Hypothalamus (tissue), 51 donors: ENCODE measurements at places on chromosomes 1 and 21.

DNA sequence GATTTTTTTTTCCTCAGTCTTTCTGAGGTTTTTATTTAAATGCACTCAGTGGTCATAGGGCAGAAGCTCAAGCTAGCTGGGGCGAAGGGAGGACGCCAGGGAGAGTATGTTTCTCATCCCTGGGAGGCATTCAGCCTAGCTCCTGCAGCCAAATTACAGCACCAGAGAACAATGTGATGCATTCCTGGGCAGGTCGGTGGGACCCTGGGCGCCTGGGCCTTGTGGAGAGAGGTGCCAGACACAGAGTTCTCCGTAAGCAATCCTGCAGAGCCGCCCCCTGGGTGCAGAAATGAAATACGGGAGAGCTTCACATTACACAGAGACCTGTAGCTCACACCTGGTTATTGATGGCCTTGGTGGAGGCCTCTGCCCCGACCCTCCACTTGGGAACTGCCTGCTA, 15.5 kb downstream of the WNT2B start:
- DNase-seq, result no peak

DNA sequence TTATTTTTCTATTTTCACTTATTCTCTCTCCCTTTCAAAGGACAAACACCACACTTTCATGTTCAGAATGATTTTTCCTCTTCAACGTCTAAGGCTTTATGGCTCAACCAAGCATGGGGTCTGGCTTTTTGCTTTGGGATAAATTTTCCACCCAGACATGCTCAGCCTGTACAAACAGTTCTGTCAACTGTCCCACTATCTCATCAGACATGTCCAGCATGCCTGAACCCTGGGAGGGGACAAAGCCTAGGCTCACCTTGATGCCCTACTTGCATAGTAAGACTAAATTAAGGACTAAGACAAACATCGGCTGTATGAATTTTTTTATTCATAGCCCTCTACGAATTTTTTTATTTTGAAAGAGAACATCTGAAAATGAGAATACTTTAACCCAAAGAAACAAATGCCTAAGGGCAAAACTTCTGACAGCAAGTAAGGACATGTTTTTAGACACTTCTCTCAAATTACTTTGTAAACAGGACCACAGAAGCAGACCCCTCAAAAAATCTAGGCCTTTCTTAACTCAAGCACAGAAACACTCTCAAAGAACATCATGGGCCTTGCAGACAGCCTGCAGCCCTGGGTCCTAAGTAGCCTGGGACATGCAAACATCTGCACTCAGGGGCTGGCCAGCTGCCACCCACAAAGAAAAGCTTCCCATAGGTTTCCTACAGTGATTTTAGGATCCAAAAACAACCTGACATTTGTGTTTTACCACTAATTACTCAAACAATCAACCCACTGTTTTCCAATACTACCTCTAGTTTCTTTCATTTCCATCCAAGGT, 72.3 kb upstream of the PALMD start:
- no peak for DNase-seq

DNA sequence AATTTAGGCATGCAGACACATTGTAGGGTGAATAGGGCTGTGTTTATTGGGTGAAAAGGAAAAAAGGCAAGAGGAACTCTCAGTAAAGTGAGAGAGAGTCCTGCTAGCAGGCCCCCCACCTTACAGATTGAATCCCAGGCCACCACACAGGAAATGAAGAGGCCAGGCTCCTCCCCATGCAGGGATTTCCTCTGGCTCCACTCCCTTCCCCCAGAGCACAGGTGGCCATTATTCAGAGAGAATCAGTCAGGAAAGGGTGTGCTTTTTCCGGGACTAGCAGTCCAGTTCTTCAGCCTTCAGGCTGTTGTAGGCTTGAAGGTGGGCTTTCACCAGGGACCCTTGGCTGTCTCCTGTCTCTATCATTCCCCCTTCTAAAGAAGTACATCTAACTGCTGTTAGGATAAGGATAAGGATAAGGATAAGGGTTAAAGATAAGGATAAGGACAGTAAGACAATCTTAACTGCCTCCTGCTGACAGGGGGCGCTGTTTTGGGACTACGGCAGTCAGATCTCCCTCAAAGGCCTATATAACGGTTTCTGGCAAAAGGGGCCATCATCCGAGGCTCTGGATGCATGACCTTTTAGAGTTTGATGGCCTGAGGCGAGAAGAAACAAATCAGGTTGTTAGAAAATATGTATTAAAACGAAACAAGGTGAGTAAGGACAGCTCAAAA, 26.3 kb downstream of the ZNF648 start:
- no peak for DNase-seq

GRCh38 chr1:23371987-23372880, 2.6 kb upstream of the ZNF436 start:
- no peak for DNase-seq

DNA sequence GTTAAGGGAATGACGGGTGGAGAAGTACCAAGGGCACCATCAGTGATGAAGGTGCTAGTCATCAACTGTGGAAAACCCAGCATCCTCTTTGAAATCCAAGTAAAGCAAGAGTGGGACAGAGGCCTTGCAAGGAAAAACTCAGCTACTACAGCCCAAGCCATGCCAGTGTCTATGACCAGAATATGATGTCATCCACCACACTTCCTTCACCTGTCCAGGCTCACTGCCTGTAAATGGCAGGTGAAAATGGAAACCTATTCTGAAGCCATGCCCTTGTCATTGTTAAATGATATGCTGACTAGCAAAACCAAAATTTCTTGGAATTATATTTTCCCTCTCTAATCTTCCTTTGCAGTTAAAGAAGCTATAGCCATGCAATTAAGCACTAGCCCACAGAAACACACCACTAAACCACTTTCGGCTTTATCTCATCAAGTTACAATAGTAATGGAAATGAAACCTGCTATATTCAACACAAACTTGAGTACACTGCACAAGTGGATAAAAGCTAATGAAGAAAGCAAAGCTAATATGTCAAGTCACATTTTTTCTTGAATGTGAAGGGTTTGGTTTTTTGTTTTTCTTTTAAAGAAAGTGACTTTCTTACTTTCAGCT, 96.3 kb upstream of the RALGPS2 start:
- no peak for DNase-seq

DNA sequence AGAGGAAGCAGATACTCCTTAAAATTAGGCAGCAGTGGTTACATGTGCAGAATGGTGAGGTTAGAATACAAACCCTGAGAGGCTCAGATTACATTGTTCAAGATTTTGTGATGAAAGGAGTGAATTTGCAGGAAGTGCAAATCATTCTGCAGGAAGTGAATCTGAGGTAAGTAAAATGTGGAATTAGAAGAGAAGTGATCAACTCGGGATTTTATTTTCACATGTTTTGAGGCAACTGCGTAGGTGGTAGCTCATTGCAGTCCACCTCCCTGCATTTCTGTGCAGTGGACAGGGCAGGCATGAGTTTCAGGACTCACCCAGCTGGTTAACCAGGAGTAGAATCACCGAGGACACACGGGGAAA, 2.1 kb upstream of the PLA2G2C start:
- DNase-seq, result no peak

- no peak for DNase-seq
Measured at GRCh38 chr1:182779530-182779929, 10.0 kb upstream of the NPL start.

DNA sequence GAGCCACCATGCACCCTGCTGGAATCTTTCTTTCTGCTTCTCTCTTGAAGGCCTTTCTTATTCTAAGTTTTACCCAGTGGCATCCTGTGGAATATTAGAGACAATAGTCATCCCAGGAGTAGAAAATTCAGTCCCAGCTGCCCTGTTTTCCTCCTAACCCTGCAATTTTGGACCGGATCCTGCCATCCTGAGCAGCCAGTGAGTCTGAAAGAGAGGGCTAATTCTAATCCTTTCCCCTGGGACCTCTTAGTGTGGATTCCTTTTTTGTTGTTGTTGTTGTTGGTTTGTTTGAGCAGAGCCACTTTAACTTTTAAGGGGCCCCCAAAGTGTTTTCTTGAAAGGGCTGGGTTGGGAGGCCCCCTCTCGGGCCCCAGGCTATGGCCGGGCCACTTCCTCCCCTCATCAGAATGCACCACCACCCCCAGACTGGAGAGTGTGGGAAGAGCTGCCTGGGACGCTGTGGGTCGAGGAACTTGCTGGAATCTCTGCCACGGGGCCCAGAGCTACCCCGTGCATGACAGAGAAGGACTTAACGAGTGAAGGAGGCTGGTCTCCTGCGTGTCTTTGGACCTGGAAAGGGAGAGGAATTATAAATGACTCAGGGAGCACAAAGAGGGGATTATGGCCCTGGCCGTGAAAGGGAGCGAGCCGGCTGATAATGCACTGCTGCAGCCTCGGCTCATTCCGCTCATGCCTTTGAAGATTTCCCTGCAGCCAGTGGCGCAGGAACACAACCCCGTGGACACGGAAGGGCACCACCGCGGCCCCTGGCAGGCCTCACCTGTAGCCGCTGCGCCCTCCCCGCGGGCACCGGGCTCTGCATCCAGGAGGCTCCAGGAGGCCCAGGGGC, 81.0 kb upstream of the AKT3 start:
- DNase-seq, result no peak

- no peak for DNase-seq
Measured at GRCh38 chr1:173475564-173476196, 1.5 kb upstream of the PRDX6 start.

DNA sequence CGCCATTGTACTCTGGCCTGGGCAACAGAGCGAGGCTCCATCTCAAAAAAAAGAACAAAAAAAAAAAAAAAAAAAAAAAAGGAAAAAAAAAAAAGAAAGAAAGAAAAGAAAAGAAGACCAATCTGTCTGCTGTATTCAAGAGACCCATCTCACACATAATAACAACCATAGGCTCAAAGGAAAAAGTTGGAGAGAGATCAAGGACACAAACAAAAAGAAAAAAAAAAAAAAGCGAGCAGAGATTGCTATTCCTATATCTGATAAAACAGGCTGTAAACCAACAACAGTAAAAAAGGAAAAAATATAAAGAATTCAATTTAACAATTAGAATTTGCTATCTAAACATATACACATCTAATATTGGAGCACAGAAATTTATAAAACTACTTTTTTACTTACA, 150.4 kb downstream of the BRINP3 start:
- no peak for DNase-seq

DNA sequence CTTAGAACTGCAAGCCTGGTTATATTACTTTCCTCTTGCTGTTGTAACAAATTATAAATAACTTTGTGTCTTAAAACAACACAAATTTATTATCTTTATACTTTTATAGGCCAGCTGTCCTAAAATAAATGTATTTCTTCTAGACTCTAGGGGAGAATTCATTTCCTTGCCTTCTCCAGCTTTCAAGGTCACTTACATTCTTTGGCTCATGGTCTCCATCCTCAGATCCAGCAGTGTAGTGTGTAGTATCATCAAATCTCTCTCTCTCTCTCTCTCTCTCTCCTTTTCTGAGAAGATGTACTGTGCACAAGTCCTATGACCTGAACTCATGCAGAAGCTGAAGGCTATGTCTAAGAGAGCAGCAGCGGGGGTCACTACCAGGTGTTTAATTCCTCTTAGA, 1510.6 kb downstream of the MRPL39 start:
- no peak for DNase-seq

- no peak for DNase-seq
Measured at GRCh38 chr1:80384959-80385358, 1378.4 kb upstream of the ADGRL4 start.

DNA sequence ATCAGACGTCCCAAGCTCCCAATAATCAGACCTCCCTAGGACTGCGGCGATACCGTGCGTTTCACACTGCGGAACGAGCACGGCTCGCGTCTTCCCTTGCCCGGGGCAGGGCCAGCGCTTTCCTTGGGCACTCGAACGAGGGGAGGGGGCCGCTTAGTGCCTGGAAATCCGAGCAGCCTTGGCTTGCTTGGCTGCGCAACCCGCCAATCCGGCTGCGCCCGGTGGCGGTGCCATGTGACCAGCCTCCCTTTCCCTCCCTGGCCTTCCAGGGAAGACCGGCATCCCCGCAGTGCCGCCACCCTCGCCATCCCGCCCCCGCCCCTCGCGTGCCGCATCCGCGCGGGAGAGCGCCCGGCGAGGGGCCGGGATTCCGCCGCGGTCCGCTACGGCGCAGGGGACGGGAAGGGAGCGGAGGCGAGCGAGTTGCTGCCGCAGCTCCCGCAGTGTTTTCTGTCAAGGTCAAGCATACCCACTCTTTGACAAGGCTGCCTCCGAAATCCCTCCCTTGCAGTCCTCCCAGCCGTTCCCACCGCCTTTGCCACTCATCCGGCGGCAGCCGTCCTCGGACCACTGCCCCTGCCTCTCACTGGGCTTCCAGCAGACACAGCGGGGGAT, 8.3 kb upstream of the RNF19B start:
- DNase-seq, result no peak

DNA sequence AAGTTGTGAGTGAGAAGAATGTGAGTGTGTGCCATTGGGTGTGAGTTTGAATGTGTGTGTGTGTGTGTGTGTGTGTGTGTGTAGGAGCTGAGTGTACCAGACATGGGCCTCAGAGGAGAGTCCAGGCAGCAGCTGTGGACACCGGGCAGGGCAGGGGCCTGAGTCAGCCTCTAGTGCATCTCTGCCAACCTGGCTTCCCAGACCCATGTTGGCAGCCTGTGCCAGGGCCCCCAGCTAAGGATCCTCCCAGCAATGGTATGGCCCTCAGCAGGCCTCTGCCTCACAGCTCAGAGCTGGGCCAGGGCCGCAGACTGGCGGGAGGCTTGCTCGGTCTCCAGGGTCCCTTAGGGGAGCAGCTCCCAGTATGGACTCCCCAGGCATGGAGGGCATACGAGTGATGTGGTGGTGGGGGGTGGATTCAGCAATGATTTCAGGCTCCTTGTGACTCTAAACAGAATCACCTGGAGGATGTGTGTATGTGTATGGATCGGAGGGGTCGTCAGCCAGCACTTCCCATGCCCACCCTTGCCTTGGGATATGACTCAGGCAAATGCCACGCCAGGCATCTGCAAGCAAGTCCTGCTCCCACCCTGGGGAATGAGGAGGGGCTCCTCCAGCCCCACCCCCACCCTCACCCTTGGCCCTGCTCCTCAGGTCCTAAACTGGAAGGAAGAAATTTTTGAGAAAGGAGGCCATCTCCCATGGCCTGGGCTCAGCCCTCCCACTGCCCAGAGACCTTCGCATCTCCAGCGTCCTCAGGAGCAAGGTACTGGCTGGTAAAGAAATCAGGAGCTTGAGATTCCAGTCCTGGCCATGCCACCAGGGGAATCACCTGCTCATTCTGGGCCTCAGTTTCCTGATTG, 1.8 kb upstream of the FOXO6 start:
- DNase-seq, result no peak

DNA sequence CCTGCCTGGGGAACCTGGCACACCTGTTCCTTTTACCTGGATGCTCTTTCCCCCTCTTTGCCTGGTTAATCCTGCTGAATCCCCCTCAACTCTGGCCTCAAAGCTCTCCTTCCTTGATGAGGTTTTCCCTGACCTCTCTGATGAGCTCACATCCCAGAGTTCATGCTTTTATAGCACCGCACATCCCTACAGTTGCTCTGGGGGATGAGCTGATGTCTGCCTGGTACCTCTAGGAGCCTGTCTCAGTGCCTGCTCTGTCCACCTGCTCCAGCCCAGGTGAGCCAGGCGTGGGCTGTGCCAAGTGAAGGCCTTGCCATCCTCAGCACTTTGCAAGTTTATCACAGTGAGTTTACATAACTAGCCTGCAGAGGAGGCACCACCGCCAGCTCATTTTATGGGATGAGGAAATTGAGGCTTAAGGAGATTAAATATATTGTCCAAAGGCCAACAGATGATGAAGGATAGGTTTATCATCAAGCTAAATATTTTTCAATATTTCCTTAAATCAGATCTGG, 58.6 kb upstream of the TMPRSS2 start:
- no peak for DNase-seq

- DNase-seq, result no peak
Measured at GRCh38 chr1:67274623-67275325, 32.9 kb upstream of the IL12RB2 start.
